ENCODE measurements at places on chromosomes 3 and 15. TPM values are rescaled to one million over a fixed set of nuclear protein-coding genes. Genes with fewer than 3 reads are reported as not detected.

The PPP1R14D gene
- total RNA-seq: not detected

The HES1 gene
- total RNA-seq: 2.8 TPM

The OXSM gene
- total RNA-seq: 12.2 TPM

The FETUB gene
- total RNA-seq: not detected

The C3orf20 gene
- total RNA-seq: 0.20 TPM

The CCDC54 gene
- not detected for total RNA-seq

The HHATL gene
- total RNA-seq: not detected

The SMCO1 gene
- total RNA-seq: not detected

The STRIT1 gene
- total RNA-seq: not detected

The ZNF860 gene
- 0.16 TPM for total RNA-seq

The HMCES gene
- total RNA-seq: 50.8 TPM

The TRPC1 gene
- total RNA-seq: 2.1 TPM

The CADPS gene
- not detected for total RNA-seq
